ENCODE measurements at places on chromosomes 4 and X.

DNA sequence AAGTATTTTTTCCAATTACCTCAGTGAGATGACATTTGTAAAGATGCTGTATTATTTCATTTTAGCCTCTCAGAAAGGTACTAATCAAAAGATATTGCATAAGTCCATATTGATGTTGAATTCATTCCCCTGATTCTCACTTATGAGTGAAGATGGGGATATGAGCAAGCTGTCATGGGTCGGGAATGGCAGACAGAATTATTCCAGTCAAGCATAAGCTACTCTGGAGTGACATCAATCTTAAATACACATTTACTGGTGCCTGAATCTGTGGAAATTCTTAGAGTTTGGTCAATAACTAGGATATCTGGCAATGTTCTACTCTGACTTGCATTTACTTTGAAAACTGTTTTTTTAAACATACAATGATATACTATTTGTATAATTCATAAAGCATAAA is 283.8 kb upstream of the PCDH7 start:
- DNase-seq = no peak

GRCh38 chr4:122701965-122702364 is 30.5 kb upstream of the BBS12 start:
- DNase-seq = no peak

- no peak for DNase-seq
These were observed 170.0 kb downstream of the ADRA2C start for GRCh38 chr4:3936184-3936583.

- DNase-seq = no peak
These were observed 24.2 kb downstream of the EPHA5 start for GRCh38 chr4:65646136-65646535.

- no peak for DNase-seq
These were observed 46.6 kb downstream of the MAP7D3 start for GRCh38 chrX:136204571-136204970.

GRCh38 chrX:50815120-50815519 is 1.1 kb upstream of the SHROOM4 start:
- no peak for DNase-seq

DNA sequence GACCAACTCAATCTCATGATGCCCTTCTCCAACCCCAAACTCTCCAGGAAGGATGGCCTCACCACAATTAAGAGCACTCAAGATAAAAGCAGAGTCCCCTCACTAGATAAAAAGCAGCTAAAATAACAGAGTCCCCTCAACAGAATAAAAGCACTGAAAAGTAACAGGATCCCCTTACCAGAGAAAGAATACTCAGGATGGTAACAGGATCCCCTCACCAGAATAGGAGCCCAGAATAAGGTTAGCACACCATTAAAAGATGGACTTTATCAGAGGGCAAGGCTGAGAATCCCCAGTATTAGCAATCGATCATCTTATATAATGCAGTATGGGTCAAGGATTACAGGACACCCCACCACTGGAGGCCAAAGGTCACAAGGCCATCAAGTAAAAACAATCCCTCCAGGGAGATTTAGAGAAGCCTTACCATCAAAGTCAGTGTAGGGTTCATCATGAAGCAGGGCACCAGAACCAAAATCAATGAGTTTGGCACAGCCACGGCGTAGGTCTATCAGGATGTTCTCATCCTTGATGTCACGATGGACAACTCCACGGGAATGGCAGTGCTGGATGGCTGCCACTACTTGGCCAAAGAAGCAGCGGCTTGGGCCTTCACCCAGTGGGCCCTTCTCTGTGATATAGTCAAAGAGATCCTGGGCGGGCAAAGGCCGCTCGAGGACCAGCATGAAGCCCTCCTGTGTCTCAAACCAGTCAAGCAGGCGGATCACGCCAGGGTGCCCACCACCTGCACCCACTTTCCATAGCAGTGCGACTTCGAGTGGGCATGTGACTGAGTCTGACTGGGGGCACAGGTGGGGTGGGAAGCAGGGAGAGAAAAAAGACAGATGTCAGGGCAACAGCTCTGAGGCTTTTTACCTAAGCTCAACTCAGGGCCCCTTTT is 3.4 kb upstream of the SLC35A2 start:
- no peak for DNase-seq

- DNase-seq = no peak
These were observed 162.5 kb upstream of the ATP6AP2 start for GRCh38 chrX:40418146-40418812.

DNA sequence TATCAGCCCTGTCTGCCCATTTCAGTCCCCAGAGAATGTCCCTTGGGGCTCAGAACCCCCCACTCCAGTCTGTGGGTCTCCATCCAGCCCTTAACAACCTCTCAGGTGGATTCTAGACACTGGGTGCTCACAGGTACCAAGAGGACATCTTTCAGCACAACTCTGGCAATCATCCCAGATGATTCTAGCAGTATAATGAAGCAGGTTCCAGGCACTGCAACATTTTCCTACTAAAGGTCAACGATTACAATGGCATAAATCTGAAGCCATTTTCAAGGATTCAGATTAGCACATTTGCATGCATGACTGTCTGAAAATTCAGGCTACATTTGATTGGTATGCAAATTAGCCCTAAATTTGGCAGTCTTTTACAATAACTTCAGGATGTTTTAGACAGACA is 10.0 kb downstream of the SLC2A9 start:
- DNase-seq = no peak

DNA sequence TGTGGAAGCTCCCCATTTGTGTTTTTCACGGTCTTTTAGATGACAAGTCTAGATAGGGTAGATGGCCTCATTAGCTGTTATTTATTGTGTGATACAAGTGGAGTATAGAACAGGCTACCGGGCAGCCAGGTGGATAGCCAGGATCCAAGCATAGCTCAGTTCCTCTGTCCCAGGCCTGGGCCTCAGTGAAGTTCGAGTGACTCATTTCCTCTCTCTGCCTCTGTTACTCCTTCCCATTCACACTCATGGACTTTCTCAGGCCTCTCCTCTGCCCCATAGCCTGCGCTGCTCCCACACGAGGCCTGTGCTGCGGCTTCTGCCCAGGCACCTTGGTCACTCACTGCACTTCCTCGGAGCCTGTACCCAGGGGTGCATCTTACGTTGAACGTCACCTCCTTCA is 54.5 kb downstream of the TENM3 start:
- no peak for DNase-seq

GRCh38 chrX:149199734-149200133 is 305.4 kb downstream of the IDS start:
- DNase-seq = no peak

- DNase-seq = no peak
These were observed 15.0 kb upstream of the STARD8 start for GRCh38 chrX:68632491-68632890.

- no peak for DNase-seq
These were observed 285.5 kb downstream of the PDGFC start for GRCh38 chr4:156686120-156686519.

GRCh38 chr4:71186257-71186565 is 152.6 kb upstream of the SLC4A4 start:
- DNase-seq = no peak

GRCh38 chrX:45628041-45628440 is 427.4 kb upstream of the DIPK2B start:
- no peak for DNase-seq

- DNase-seq = no peak
These were observed 41.3 kb upstream of the ASMTL start for GRCh38 chrX:1493877-1494510.

GRCh38 chr4:166315721-166316467 is 442.9 kb downstream of the TLL1 start:
- no peak for DNase-seq

DNA sequence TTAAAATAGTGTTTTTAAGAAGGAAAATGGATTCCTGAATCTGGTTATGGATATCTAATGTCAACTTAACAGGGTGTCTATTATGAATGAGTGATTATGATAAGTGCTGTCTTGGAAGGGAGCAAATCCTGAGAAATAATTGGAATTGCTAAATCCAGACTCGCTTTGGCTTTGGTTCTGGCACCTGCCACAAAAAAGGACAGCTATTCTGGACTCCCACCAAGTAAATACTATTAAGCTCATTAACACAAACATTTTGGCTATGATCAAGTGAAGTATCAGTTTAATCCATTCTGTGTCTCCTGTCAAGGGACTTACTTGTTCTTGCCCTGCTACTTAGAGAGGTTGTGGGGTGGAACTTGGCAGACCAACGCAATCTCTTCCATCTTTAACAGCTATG is 403.7 kb downstream of the CENPC start:
- DNase-seq = no peak

GRCh38 chrX:119427024-119427794 is 28.1 kb downstream of the SLC25A43 start:
- DNase-seq = no peak

DNA sequence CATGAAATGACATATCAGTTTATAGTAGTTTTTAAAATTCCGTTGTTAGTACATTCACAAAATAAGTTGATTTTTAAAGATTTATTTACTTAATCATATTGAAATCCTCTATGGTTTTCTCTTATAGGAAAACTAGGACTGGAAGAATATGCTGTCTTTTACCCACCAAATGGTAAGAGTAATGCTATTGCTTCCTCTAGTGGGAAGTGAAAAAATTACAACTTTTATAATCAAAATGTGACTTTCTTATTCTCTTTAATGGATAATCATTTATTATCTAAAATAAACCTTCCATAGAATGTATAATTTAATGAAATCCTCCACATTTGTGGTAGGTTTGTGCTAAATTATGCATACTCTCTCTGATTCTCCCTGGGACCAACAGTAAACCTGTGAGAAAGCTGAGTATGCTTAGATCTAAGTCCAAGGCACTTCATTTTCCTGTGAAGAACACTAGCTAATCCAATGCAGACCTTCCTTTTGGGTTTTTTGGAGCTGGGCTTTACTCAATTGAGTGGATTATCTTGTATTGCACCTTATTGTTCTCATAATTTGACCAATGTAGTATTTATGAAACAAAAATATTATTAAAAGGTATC is 136.2 kb downstream of the TBC1D19 start:
- no peak for DNase-seq

DNA sequence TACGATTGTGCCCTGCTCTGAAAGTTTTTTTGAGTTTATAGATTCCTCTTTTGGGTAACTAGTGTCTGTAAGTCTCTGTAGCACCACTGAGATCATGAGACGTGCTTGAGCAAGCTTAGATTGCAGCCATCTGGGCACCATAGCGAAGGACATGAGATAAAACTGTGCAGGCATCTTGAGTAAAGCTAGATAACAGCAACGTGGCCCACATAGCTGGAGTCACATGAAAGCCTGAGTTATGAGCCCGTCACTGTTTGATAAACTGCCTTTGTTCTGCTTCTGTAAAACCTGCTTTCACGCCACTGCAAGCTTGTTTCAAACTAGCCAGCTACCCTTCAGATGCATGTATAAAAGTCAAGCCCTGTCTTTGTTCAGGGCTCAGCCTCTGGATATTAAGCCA is 359.1 kb upstream of the CXorf51A start:
- DNase-seq = no peak

GRCh38 chr4:2402048-2402842 is 16.2 kb downstream of the ZFYVE28 start:
- no peak for DNase-seq

DNA sequence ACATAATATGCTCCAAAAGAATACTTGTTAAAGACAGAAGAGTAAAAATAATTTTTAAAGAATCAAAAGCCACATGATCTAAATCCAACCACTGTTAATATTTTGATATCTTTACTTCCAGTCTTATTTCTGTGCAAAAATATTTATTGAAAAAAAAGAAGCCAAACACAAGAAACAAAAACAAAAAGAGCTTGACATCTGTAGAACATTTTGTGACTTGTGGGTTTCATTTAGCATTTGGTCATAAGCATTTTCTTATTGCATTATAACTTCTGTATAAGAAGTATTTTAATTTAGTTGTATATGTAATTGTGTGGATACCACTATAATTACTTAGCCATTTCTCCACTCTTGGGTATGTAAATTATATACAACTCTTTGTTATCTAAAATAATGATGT is 63.1 kb downstream of the DIPK2B start:
- DNase-seq = no peak

GRCh38 chr4:44916411-44916810 is 190.1 kb upstream of the GNPDA2 start:
- no peak for DNase-seq

GRCh38 chr4:74112399-74113105 is 13.6 kb upstream of the CXCL2 start:
- no peak for DNase-seq

GRCh38 chr4:128454881-128455280 is 167.3 kb upstream of the PGRMC2 start:
- DNase-seq = no peak

- no peak for DNase-seq
These were observed 31.6 kb downstream of the MEPE start for GRCh38 chr4:87864321-87864720.

- DNase-seq = no peak
These were observed 65.9 kb downstream of the CLDN22 start for GRCh38 chr4:183254162-183254561.

GRCh38 chr4:47525154-47525819 is 40.2 kb downstream of the ATP10D start:
- DNase-seq = no peak

GRCh38 chr4:113825272-113825671 is 63.7 kb upstream of the CAMK2D start:
- no peak for DNase-seq

- DNase-seq = no peak
These were observed 6.7 kb downstream of the TNMD start for GRCh38 chrX:100591256-100592051.

GRCh38 chr4:76035799-76036380 is at the start of gene CXCL11:
Gene CXCL11 (minus strand): TSS chr4:76036070. CDS start chr4:76035987, 83 bp downstream.
- DNase-seq = no peak

- peak; percentile 47 for DNase-seq
These were observed 91.7 kb upstream of the CXorf66 start for GRCh38 chrX:140057001-140057411.

DNA sequence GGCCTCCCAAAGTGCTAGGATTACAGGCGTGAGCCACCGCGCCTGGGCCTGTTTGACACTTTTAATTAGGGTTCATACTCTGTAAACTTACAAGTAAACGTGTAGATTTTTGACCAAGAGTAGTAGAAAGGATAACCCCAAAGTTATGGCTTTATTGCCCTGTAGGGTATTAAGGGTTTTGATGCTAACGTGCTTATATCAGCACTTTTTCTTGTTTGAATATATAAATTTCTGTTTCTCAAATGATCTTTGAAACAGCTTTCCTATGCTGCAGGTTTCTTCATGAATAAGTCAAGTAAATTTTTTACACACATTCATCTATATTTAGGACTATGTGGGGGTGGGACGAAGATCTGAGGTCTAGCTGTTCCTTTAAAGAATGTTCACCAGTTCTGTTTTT is 29.3 kb upstream of the REPS2 start:
- DNase-seq = no peak

- no peak for DNase-seq
These were observed 85.5 kb downstream of the CAMK2D start for GRCh38 chr4:113675731-113676697.

- DNase-seq = no peak
These were observed 172.8 kb downstream of the ATG4A start for GRCh38 chrX:108264376-108264775.

- no peak for DNase-seq
These were observed 75.6 kb downstream of the MAML3 start for GRCh38 chr4:140078366-140078765.

- no peak for DNase-seq
These were observed 47.1 kb upstream of the CLNK start for GRCh38 chr4:10731690-10732089.

Data from activated CD4-positive, alpha-beta T cell treated with anti-CD3 and anti-CD28 coated beads for 24 hours (primary cell).